Stimulated activated CD8-positive, alpha-beta memory T cell treated with anti-CD3 and anti-CD28 coated beads, Interleukin-4, amount 100 ng/mL, for 4 hours (primary cell): ENCODE measurements at places on chromosomes 1 and 21.

DNA sequence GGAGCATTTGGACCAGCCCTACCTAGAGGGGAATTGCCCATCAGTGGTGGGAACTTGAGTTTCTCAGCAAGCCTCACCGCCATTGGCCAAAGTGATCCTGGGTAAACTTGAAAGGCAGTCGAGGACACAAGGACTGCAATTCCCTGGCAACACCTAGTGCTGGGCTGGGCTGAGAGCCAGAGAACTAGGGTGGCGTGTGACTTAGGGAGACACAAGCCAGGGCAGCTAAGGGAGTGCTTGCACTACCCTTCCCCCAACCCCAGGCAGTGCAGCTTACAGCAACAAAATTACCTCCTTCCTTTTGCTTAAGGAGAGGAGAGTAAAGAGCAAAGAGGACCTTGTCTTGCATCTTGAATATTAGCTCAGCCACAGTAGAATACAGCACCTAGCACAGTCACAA is 176.9 kb upstream of the PRMT6 start:
- DNase-seq: no peak

- peak; percentile 41 for DNase-seq
Measured at GRCh38 chr1:206590025-206590758, 22.1 kb downstream of the EIF2D start.

DNA sequence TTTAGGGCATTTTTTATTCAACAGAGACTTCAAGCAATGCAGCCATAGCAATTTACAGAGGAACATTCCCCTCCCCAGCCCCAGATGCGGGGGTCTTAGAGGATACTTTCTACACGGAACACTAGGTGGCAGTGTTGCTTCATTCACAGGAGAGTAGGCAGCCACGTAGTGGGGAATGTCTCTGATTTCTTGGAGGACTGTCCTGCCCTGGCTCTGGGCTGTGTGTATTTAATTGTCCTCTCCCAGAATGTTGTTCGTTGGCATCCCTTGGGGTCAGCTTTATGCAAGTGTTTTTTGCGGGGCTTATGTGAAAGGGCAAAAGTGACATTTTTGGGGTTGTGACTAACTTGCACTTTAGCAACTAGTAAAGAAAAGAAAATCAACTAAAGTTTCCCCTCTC is 96.9 kb downstream of the PAPPA2 start:
- no peak for DNase-seq

DNA sequence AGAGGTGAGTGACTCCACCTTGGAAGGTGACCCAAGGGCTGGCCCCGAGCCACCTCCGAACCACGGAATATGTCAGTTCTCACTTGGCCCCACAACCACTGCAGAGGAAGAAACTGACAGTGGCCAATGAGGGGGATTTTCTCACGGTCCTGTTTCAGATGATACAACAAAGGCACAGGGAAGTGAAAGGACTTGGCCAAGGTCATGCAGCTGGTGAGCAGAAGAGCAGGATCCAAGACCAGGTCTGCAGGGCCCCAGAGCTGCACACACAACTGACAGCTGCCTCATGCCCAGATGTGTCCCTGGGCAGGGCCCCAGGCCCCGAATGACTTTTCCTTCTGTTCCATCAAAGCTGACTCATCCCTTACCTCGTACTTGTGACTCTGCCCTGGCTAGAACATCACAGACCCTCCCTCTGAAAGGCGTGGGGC is 25.8 kb upstream of the EVA1B start:
- no peak for DNase-seq
